Neural crest cell (in vitro differentiated cells): ENCODE measurements at places on chromosomes 2 and 18. TPM values are rescaled to one million over a fixed set of nuclear protein-coding genes. Genes with fewer than 3 reads are reported as not detected.

- no peaks in the 10 kb centered on the region for H3K27me3 ChIP-seq
- peaks cover 13% of the 10 kb centered on the region for H3K36me3 ChIP-seq
- H3K27ac ChIP-seq, result peak overlapping the region; percentile 51
- DNase-seq, result peak; percentile 23
- H3K4me3 ChIP-seq, result peak overlapping the region; percentile 95
- H3K4me1 ChIP-seq, result peaks cover 44% of the 10 kb centered on the region
Observed at GRCh38 chr2:197705912-197706838, 1.0 kb downstream of the MARS2 start.

GRCh38 chr2:69466728-69467127 is 29.5 kb upstream of the NFU1 start:
- DNase-seq, result no peak
- no peak overlapping the region for H3K27ac ChIP-seq
- no peaks in the 10 kb centered on the region for H3K4me1 ChIP-seq
- H3K4me3 ChIP-seq, result no peak overlapping the region

DNA sequence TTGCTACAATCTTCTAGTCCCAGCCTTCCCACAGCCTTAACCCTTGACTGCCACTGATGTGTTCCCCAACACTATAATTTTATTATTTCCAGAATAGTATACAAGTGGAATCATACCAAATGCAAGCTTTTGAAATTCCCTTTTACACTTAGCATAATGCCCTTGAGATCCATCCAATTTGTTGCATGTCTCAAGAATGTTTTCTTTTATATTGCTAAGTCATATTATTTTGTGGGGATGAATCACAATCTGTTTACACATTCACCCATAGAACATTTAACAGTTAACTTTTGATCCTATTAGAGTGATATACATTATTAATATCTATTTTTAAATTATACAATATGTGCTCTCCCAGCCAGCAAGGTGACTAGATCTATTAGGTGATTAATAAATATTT is 74.3 kb upstream of the KYNU start:
- no peaks in the 10 kb centered on the region for H3K4me1 ChIP-seq
- no peaks in the 10 kb centered on the region for H3K27me3 ChIP-seq
- no peak overlapping the region for H3K27ac ChIP-seq
- H3K36me3 ChIP-seq, result no peaks in the 10 kb centered on the region

GRCh38 chr18:26978812-26979341 is 113.4 kb upstream of the AQP4 start:
- peaks cover 55% of the 10 kb centered on the region for H3K4me1 ChIP-seq
- no peak overlapping the region for H3K27ac ChIP-seq
- no peak for DNase-seq
- no peaks in the 10 kb centered on the region for H3K27me3 ChIP-seq
- H3K36me3 ChIP-seq, result peaks cover 3% of the 10 kb centered on the region

DNA sequence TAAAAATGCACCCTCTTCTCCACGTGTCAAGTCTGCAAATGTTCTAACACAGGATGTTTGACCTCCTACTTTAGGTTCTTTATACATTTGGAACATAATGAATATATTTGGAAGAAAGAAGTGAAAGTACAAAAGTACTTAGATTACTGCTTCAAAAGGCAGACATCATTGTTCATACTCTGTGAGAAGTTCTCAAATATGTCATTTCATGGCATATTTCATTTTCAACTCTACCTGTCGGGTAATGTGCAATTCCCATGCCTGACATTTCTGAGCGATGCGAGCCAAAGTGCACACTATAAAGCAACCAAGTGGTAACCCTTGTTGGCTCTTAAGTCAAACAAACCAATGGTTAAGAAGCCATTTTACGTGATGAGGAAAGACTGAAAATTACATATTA is 7.0 kb downstream of the BUB1 start:
- peaks cover 14% of the 10 kb centered on the region for H3K36me3 ChIP-seq
- DNase-seq, result no peak
- peaks cover 9% of the 10 kb centered on the region for H3K4me1 ChIP-seq

DNA sequence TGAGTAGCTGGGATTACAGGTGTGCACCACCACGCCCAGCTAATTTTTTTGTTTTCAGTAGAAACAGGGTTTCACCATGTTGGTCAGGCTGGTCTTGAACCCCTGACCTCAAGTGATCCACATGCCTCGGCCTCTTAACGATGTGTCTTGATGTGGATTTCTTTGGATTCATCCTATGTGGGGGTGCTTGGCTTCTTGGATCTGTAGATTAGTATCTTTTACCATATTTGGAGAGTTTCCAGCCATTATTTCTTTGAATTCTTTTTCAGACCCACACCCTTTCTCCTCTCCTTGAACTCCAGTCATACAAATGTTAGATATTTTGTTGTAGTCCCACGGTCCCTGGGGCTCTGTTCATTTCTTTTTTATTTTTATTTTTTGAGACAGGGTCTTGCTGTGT is 6.8 kb upstream of the TOGARAM2 start:
- H3K27ac ChIP-seq, result no peak overlapping the region
- H3K4me3 ChIP-seq, result no peak overlapping the region
- no peak for DNase-seq
- H3K36me3 ChIP-seq, result no peaks in the 10 kb centered on the region
- peaks cover 12% of the 10 kb centered on the region for H3K4me1 ChIP-seq

- no peaks in the 10 kb centered on the region for H3K27me3 ChIP-seq
- DNase-seq, result no peak
- peaks cover 5% of the 10 kb centered on the region for H3K36me3 ChIP-seq
- no peak overlapping the region for H3K27ac ChIP-seq
Observed at GRCh38 chr18:56672981-56673380, 21.8 kb downstream of the WDR7 start.

DNA sequence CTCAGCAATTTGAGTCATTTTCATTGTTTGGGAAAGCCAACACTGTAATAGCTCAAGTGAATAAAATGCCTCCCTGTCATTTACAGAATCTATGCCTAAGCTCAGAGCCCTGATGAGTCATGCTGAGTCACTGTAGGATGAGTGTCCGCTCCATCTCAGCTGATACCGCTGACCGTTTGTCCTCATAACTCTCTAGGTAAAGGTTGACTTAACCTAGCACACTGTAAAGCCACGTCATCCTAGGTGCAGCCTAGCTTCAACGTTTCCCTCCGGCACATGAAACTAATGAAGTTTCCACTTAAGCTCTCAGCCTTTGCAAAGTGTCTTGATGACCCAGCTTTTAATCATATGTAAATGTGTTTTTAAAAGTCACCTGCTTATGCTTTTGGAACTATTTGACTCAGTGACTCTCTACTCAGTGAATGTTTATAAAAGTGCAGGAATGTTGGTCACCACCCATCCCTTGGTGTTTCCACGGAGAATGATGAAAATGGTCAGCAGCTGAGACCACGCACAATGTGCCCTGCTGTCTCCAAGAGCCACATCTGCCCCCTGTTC is 154.0 kb downstream of the PMAIP1 start:
- peaks cover 3% of the 10 kb centered on the region for H3K36me3 ChIP-seq
- H3K27ac ChIP-seq, result no peak overlapping the region
- no peaks in the 10 kb centered on the region for H3K27me3 ChIP-seq
- no peak for DNase-seq
- no peaks in the 10 kb centered on the region for H3K4me1 ChIP-seq

GRCh38 chr2:120538691-120539423 is 192.9 kb downstream of the INHBB start:
- H3K27ac ChIP-seq, result no peak overlapping the region
- peaks cover 4% of the 10 kb centered on the region for H3K4me1 ChIP-seq
- no peak for DNase-seq
- no peaks in the 10 kb centered on the region for H3K27me3 ChIP-seq

GRCh38 chr18:79185648-79186047 is 116.5 kb downstream of the ATP9B start:
- no peak overlapping the region for H3K4me3 ChIP-seq
- peaks cover 4% of the 10 kb centered on the region for H3K36me3 ChIP-seq
- no peaks in the 10 kb centered on the region for H3K27me3 ChIP-seq
- H3K27ac ChIP-seq, result no peak overlapping the region
- no peak for DNase-seq

- no peak overlapping the region for H3K4me3 ChIP-seq
- no peaks in the 10 kb centered on the region for H3K27me3 ChIP-seq
- peaks cover 7% of the 10 kb centered on the region for H3K36me3 ChIP-seq
- no peak overlapping the region for H3K27ac ChIP-seq
Observed at GRCh38 chr18:48752478-48752877, 198.3 kb downstream of the SMAD7 start.

DNA sequence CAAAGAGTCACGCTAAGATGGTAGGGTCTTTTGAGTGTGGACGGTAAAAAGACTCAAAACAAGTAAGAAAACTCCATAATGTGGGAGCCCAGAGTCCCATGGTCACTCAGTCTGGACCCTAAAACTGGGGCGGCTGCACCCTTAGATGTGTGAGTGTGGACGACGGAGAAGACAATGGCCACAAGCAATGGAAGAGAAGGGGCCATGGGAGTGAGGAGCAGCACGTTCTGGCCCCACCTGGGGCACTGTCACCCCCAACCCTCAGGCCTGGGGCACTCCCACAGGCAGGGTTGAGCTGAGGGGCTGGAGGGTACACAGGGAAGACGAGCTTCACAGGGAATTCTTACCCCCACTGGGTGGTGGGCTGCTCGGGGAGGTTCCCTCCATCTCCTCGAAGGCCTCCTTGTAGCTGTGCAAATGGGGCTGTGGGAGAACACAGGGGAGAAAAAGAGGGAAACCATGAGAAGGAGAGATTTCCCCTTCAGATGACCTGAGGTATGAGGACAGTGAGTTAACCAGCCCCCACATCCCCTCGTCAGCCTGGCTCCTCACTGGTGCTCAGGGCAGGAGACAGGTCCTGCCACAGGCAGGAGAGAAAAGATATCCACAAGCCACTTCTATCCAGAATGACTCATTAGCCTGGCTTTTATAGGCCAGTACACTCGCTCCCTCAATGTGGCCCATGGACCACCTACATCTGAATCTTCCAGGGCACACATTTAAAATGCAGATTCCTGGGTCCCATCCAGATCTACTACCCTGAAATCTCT is 167.9 kb downstream of the TNS1 start:
- no peak overlapping the region for H3K4me3 ChIP-seq
- H3K36me3 ChIP-seq, result no peaks in the 10 kb centered on the region
- no peak for DNase-seq
- peak overlapping the region; percentile 71 for H3K27ac ChIP-seq
- H3K4me1 ChIP-seq, result peaks cover 38% of the 10 kb centered on the region
- H3K27me3 ChIP-seq, result no peaks in the 10 kb centered on the region

DNA sequence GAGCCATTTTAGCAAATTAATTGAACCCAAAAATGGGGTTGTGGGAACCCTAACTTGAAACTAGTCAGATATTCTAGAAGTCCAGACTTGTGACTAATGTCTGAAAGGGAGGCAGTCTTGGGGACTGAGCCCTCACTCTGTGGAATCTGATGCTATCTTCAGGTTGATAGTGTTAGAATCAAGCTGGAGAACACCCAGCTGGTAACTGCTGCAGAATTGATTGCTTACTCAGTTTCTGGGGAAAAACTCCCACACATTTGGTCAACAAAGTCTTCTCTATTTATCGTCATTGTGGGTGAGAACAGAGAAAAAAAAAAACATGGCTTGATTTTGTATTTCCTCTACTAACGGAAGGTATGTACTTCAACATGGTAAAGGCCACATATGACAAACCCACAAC is 1925.8 kb upstream of the CELF4 start:
- DNase-seq, result no peak
- H3K27ac ChIP-seq, result no peak overlapping the region
- peaks cover 10% of the 10 kb centered on the region for H3K4me1 ChIP-seq
- H3K36me3 ChIP-seq, result peaks cover 6% of the 10 kb centered on the region
- no peaks in the 10 kb centered on the region for H3K27me3 ChIP-seq

- no peaks in the 10 kb centered on the region for H3K27me3 ChIP-seq
- no peak overlapping the region for H3K4me3 ChIP-seq
- no peaks in the 10 kb centered on the region for H3K4me1 ChIP-seq
- DNase-seq, result no peak
- H3K36me3 ChIP-seq, result no peaks in the 10 kb centered on the region
Observed at GRCh38 chr18:9845256-9845655, 40.5 kb upstream of the TXNDC2 start.

DNA sequence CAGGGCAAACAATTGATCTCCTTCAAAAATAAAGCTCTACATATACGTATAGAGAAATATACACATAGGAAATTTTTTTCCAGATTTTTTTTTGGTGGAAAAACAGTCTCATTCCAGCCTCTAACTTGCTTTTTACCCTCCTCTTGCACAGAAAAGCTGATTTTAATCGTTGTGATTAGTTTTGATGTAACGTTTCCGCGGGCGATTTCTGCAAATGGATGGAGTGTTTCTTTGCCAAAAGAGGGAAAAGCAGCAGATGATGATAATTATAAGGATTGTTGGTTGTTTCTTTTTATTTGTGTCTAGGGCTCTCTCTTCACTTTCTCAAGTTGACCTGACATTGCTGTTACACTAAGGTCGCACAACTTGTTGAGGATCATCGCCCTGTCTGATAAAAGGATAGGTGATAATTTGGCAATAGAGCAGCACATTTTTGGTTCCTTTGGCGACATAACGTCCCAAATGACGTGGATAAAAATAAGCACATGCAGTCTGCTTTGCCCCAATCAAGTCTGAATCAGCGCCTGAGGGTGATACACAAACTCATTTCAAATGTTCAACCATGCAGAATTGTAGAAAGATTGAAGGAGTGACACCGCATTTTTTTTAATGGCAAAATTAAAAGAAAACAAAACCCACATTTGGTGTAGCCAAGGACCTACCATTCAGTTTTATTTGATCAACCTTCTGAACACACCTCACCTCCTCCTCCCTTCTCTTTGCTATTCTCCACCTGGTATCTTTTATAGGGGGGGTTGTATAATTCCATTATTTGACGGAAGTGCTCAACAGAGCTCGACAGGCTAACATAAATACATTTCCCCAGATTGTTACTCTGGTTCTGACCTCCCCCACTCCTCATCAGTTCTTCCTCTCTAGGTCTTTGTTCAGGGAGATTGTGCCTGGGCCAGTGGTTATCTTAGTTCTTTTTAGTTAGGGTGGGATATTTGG is 109.6 kb upstream of the KCTD1 start:
- peak overlapping the region; percentile 95 for H3K27ac ChIP-seq
- no peak for DNase-seq
- H3K27me3 ChIP-seq, result peaks cover 2% of the 10 kb centered on the region
- H3K4me3 ChIP-seq, result peak overlapping the region; percentile 96

DNA sequence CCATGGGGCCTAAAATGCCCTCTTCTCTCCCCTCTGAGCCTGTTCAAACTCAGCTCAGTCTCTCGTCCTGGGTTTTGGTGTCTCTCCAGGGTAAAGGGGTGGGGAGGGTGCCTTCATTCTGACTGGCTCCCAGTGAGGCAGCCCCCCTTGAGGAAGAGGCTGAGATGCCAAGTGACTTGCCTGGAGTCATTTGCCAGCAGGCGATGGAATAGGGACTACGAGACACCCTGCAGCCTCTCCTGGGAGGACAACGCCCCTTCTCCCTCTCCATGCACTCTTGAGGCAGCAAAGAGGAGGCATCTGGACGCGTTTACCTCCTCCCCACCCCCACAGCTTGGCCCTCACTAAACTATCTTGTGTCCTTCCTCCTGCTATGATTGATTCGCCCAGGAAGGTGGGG is 760 bp upstream of the STON1 start:
- no peak overlapping the region for H3K27ac ChIP-seq
- peak overlapping the region; percentile 91 for H3K4me3 ChIP-seq
- no peak for DNase-seq

- H3K4me1 ChIP-seq, result no peaks in the 10 kb centered on the region
- H3K27me3 ChIP-seq, result no peaks in the 10 kb centered on the region
- no peak overlapping the region for H3K27ac ChIP-seq
- H3K36me3 ChIP-seq, result peaks cover 7% of the 10 kb centered on the region
Observed at GRCh38 chr2:162116352-162116751, 35.7 kb downstream of the GCG start.

Gene SPEG
- 13.4 and 17.5 TPM in 2 replicates for total RNA-seq

Gene ZC3H6
- 7.3 and 7.9 TPM in 2 replicates for total RNA-seq

Gene BCL2L11
- 16.4 and 21.9 TPM in 2 replicates for total RNA-seq

Gene TMEM247
- not detected in 2 replicates for total RNA-seq

Gene CCDC85A
- total RNA-seq, result 0.16 and 0.19 TPM in 2 replicates
